Suprapubic skin (tissue), 4 donors: ENCODE measurements at places on chromosomes 6 and 20. TPM values are rescaled to one million over a fixed set of nuclear protein-coding genes. Genes with fewer than 3 reads are reported as not detected.

HLA-DRB1 gene
- 28.0 TPM for total RNA-seq

PRKN gene
- total RNA-seq: 20.3 TPM

TMEM217 gene
- not detected for total RNA-seq

RNF182 gene
- total RNA-seq: 0.86 TPM

CFB gene
- total RNA-seq: 5.3 TPM

ZNF451 gene
- total RNA-seq: 39.1 TPM

UNC5CL gene
- 1.8 TPM for total RNA-seq

SH3BGRL2 gene
- total RNA-seq: 60.6 TPM

SLC16A10 gene
- total RNA-seq: 73.5 TPM

KIAA1755 gene
- total RNA-seq: not detected

KIAA0408 gene
- total RNA-seq: 2.7 TPM

SIRPB1 gene
- 3.3 TPM for total RNA-seq

BPI gene
- total RNA-seq: not detected

GGT7 gene
- 10.2 TPM for total RNA-seq
